Cerebellar nuclear complex (tissue), 1 donor: ENCODE measurements at places on chromosomes 12 and 14.

- DNase-seq: no peak
Observed at GRCh38 chr14:82192387-82192786, 658.7 kb upstream of the SEL1L start.

- no peak for DNase-seq
Observed at GRCh38 chr12:124386059-124386458, 91.2 kb downstream of the RFLNA start.

- DNase-seq: no peak
Observed at GRCh38 chr12:52480073-52480472, 6.5 kb upstream of the KRT6C start.

- DNase-seq: no peak
Observed at GRCh38 chr12:26795910-26796309, 37.1 kb downstream of the ITPR2 start.

GRCh38 chr12:70078161-70078560 lies 165.1 kb upstream of the CNOT2 start:
- DNase-seq: no peak

- no peak for DNase-seq
Observed at GRCh38 chr12:121214166-121214777, 4.3 kb downstream of the P2RX4 start.

- DNase-seq: no peak
Observed at GRCh38 chr12:13005649-13006048, 5.6 kb upstream of the HEBP1 start.

DNA sequence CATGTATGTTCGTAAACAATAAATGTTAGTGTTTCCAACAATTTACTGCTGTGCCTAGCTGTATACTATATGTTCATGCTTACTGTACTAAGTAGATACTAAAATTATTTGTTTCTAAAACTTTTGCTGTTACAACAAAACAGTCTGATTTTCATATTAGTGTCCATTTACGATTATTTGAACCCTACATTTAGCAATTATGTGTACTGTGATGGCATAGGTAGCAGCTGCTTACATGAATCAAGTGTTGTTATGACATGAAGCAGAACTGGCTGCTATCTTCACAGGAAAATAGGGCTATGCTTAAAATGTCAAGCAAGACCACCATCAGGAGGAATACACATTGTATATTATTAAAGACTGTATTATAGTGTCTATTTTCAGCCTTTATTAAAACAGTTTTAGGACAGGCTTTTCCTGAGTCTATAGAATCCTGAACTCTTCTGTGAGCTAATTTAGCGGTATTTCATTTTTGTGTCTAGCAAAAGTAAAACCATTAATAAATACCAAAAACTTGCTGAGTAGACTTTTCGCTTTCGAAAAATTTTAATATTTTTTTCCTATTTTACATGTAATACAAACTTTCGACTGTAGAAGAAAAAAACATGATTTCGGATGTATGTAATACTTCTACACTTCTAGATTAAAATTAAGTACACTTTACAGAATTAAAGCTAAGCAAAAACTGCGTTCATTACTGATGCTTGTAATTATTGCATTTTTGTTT lies 1.1 kb upstream of the WDR89 start:
- DNase-seq: peak; percentile 61

DNA sequence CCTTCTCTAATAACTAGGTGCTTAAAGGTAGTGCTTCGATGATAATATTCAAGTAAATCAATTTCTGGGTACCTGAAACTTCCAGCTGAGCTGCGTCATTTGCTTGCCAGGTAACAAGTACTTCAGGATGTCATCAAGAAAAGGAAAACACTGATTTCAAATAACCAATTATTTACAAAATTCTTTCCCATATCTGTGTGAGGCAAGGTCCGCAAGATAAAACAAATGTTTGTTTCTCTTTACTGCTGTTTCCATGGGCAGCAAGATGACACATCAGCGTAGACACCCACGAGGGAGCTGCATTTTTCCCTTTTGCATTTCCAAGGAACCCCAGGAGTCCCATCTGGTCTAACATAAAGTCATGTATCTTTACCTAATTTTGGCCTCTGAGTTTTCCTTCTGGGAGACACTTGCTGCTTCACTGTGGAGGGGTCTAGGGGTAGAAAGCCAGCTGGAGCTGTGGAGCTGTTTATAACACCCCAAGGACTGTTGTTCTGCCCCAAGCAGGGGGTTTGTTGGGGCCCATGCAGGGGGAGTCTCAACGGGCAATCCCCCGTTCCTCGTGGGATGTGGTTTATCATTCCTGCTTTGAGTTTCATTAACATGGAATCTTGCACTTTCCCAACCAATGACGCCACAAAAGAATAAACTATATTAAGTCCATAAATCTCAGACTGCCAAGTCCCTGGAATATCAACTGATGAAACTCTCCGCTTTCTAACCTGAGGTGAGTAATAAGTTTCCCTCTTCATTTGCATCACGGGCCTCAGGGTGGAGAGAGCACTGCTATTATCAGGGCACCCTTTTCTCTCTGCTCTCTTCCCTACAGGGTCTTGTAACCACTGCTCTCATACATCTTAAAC lies 112.8 kb upstream of the PELI2 start:
- no peak for DNase-seq

DNA sequence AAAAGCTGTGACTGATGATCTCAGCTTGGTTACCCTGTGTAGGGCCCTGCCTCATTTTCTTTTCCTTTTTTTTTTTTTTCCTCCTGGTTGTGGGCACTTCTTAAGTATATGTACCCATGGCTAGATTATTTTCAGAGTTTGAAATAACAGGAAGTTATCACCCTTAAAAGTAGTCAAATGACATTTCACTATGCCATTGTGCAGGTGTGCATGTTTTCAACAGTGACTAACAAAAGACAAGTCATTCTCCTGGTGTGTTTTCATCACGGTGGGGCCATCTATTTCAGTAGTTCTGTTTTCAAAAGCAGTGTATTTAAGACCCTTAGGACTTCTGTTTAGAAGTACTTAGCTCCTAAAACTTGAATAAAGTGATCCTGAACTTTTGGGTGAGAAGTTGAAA lies 15.0 kb downstream of the GABARAPL1 start:
- DNase-seq: no peak

DNA sequence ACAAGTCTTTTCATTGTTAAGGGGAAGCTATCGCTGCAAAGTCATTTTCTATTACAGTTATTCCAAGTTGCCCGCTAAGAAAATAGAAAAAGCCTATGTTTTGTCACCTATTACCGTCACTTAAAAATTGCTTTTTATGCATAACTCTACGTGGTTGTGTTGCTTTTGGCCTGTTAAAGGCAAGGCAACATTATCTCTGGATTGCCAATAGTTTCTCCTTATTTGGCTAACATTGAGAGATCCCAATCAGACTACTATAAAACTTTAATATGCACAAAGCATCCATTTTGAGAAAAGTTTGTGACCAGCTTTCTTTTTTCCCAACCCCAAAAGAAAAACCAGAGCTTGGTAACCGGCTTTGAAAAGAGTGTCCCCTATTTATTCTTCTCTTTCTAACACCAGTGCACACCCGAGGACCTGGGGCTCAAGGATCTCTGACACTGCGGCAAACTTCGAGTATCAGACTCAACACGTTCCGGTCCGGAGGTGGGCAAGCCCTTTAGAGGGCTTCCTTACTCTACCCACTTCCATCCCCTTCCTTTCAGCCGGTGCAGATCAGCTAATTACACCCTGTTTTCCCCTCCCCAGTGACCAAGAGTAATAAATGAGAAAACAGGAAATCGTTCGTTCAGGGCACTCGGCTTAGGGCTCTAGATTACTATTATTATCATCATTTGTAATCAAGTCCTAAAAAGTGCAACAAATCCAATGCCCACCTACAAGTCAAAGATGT lies 1.2 kb downstream of the PPP1R12A start:
- DNase-seq: no peak

DNA sequence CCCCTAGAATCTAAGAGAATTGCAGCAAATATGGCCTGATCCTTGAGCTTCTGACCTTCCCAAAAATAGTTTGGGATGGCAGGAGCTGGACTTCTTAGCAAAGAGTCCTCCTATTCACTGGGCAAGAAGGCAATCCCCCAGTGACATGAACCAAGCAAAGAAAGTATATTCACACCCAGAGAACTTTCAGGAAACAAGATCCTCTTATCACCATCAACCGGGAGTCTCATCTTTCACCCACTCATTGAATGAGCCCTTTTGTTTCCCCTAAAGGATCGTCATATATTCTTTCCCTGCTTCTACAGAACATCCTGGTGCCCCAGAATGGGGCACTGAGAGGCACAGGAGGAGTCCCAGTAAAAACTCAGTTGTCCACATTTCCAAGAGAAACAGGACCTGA lies 19.7 kb downstream of the SPTB start:
- DNase-seq: no peak

DNA sequence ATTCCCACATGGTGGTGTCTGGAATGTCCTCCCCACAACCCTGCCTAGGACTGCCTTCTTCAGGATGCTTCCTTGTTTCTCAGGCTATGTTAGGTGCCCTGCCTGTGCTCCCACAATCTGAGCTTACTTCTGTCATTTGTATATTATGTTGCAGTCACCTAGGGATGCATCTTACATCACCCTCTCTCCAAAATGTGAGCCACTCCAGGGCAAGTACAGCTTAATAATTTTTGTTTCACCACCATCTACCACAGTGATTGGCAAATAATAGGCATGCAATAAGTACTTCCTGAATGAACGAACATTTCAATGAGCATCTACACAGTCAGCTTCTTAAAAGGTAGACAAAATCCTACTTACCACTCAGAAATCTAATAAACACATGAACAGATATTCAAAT lies 37.6 kb downstream of the ZFYVE26 start:
- DNase-seq: no peak

DNA sequence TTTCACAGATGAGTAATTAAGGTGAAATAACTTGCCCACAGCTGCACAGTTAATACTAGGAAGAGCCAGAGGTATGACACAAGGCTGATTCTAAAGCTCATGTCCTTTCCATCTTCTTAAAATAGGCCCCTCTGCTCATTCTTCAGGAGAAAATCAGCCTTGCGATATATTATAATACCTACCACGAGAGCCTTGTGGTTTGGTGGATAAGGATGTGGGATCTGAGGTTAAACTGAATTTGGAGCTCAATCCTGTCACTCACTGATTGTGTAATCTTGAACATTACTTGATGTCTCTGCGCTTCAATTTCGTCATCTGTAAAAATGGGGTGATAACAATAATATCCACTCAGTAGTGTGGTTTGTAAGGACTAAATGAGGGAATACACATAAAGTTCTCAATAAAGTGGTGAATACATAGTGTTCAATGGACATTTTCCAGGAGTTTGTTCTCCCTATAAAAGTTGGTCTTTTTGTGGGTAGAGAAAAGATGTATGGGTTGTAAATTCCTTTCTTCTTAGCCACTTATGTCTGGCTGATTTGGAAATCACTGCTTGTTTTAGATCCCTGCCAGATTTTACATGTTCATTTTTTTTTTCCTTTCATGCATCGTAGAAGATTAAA lies 25.1 kb upstream of the ATP2B1 start:
- no peak for DNase-seq

DNA sequence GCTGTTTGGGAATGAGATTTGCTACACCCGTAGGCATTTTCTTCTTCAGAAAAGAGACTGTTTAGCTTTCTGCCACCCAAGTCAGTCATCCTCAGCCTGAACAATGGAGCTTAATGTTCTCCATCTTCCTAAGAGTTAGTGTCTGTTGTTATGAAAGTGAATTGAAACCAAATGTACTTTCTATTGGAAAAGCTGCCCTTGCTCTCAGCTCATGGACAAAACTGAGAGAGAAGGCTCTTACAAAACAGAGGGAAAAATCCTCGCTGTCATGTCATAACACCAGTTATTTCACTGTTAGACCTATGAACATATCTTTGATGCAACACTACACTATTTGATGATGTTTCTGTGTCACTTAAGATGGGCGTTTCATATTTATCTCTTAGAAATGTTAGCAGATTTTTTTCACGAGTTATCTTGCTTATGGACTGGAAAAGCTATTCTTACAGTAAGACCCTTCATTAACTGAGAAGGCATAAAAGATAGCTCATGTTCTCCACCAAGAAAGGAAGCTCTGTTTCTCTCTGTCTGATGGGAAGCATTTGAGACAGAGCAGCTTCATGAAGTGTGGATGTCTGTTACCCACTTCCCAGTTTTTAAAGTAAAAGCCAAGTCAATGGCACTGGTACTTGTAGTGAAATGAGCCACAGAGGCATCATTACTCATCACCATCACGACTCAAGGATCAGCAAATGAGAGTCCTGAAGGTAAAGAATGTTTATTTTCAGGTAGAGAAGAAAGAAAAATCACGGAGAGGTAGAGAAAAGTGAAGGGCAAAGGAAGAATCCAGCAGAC lies 483.9 kb downstream of the ZFP36L1 start:
- no peak for DNase-seq
